ENCODE measurements at places on chromosomes 4 and X.

- DNase-seq, result peak; percentile 49
Measured at GRCh38 chrX:96372313-96373046, 312.2 kb upstream of the DIAPH2 start.

DNA sequence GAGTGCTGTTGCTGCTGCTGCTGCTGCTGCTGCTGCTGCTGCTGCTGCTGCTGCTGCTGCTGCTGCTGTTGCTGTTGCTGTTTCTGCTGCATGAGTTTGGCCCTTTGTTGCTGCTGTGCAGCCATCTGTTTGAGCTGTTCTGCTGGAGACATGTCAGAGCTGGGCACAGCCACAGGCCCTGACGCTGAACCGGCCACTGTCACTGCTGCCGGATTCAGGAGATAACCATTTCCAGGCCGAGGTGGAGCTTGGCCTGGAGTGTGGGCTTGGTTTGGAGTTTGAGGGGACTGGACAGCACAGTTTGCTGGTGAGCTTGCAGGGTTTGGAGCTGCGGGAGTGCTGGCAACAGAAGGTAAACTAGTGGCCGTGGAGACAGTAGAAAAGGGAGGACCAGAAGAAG is 224.3 kb downstream of the MGST2 start:
- DNase-seq, result no peak

GRCh38 chr4:102694791-102695190 is 66.0 kb downstream of the MANBA start:
- DNase-seq, result no peak

DNA sequence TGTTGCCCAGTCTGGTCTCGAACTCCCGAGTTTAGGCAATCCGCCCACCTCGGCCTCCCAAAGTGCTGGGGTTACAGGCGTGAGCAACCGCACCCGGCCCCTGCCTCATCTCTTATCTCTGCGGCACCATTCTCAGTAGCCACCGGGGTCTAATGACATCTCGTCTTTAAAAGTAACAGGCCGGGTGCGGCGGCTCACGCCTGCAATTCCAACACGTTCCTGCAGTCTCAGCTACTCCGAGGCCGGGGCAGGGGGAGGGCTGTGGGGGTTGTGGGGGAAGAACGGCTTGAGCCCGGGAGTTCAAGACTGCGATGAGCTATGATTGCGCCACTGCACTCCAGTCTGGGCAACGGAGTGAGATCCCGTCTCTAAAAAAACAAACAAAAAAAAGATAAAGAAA is 28.8 kb downstream of the ING2 start:
- DNase-seq, result no peak

DNA sequence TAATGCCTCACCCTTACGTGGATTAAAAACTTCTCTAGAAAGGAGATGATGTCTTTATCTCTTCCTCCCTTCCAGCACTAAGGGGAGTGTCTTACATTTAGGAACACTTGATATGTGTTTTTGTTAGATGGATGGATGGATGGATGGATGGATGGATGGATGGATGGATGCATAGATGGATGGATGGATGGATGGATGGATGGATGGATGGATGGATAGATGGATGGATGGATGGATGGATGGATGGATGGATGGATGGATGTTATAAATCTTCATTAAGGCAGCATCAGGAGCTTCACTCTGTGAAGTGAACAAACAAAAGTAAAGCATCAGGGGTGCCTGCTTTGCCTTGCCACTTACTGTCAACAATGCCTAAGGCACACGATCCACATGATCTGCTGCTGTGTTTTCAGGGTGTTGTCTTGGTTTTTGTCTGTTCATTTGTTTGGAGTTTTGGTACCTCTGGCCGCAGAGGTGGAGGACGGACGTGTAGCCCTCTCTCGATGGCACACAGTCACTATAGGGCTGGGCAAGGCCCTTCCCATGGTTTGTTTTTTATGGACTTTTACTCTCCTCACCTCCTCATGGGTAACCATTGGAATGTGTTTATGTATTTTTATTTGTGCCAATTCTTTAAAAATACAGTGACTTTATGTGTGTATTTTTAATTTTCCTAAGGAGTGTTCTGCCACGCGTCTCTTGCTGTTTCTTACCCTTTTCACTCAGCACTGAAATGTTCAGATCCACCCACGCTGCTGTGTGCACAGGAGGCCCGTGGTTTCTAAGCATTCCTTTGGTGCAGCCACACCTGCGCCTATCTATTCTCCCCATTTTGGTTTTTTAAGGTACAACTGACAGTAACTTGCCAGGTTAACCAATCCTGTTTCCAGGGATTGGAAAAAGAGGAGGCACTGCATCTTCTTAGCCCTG is 91.8 kb upstream of the ENPP6 start:
- no peak for DNase-seq
